ENCODE measurements at places on chromosomes 12 and 14.

- DNase-seq: no peak
These were observed 54.6 kb downstream of the CDC42BPB start for GRCh38 chr14:103002578-103003350.

- no peak for DNase-seq
These were observed at the start of gene CMTM5 for GRCh38 chr14:23376482-23377197. CMTM5 (plus strand) TSS chr14:23377046; CDS start chr14:23377252, 206 bp downstream.

- peak; percentile 79 for DNase-seq
These were observed 163.6 kb upstream of the PLEKHG7 start for GRCh38 chr12:92539110-92539749.

DNA sequence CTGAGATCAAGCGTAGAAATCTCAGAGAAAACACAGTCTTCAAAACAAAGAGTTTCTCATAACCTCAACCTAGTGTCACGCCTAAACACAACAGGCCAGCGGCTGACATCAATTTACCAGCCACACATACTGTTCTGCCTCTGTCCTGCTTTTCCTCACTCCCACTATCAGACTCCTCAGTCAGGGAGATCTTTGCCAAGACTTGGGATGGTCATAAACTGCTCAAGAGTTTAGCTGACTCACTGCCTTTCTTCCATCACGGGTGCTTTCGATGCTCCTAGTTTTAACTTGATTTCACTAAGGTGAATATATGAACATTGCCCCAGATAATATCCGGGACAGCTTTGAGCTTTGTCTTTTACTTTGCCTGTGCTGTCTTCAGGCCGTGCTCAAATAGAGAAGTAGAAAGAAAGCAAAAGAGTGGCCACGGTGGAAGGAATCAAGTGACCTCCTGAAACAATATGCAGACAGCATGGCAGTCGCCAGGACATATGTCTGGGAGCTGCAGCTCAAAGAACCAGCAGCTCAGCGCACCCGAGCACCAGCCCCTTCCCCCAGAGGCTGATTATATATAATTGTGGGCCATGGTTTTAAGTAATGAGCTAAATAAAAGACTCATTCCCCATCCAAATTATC lies 12.1 kb downstream of the MDM1 start:
- peak; percentile 69 for DNase-seq

- DNase-seq: no peak
These were observed 196.2 kb downstream of the CACNA1C start for GRCh38 chr12:2248901-2249381.

- DNase-seq: no peak
These were observed 50.6 kb downstream of the LRCOL1 start for GRCh38 chr12:132559652-132560363.

GRCh38 chr14:76644855-76645518 lies 116.3 kb upstream of the VASH1 start:
- DNase-seq: peak; percentile 4

GRCh38 chr12:117724543-117724942 lies 244.2 kb downstream of the KSR2 start:
- no peak for DNase-seq

DNA sequence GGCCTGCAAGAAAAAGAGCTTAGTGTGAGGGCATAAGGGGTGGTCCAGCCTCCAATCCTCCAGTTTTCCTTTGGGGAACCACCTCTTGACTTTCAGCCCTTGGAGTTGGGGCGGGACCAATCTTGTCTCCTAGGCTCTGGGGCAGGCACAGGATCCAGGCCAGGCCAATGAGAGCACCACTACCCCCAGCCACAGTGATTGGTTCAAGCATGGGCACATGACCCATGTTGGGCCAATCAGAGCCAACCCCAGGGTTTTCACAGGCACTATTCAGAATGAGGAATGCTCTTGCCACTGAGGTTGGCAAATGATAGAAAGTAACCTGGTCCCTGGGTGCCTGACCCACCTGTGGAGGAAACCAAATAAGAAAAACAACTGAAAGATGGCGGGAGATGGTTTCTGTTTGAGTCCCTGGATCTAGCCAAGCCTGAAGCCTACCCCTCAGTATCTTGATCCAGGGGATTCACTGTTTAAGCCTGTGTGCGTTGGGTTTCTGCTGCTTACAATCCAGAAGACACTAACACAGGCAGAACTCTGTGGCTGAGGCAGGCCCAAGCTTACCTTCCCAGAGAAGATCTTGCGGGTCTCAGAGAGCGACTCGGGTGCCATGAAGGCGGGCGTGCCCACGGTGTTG lies 42.9 kb downstream of the P2RX4 start:
- no peak for DNase-seq

GRCh38 chr12:52369211-52369610 lies 1.9 kb upstream of the KRT85 start:
- DNase-seq: no peak

- DNase-seq: peak; percentile 24
These were observed 244.9 kb upstream of the DIO2 start for GRCh38 chr14:80456209-80456608.

DNA sequence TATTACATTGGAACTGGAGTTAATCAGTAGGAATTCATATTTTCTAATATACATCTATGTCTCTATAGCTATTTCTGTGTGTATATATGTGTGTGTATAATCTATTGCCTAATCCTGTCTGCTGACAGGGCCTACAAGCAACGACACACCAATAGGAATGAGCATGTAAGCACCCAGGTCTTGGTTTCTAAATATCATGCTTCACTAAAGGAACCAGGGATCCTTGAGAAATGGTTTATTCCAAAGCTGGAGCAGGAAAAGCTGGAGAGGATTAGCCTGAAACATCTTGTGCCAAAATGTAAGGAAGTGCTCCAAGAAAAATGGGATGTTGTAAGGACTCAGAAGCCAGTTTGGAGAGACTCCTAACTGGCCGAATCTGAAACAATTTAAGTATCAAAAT lies 29.3 kb upstream of the LGALS3 start:
- peak; percentile 34 for DNase-seq

DNA sequence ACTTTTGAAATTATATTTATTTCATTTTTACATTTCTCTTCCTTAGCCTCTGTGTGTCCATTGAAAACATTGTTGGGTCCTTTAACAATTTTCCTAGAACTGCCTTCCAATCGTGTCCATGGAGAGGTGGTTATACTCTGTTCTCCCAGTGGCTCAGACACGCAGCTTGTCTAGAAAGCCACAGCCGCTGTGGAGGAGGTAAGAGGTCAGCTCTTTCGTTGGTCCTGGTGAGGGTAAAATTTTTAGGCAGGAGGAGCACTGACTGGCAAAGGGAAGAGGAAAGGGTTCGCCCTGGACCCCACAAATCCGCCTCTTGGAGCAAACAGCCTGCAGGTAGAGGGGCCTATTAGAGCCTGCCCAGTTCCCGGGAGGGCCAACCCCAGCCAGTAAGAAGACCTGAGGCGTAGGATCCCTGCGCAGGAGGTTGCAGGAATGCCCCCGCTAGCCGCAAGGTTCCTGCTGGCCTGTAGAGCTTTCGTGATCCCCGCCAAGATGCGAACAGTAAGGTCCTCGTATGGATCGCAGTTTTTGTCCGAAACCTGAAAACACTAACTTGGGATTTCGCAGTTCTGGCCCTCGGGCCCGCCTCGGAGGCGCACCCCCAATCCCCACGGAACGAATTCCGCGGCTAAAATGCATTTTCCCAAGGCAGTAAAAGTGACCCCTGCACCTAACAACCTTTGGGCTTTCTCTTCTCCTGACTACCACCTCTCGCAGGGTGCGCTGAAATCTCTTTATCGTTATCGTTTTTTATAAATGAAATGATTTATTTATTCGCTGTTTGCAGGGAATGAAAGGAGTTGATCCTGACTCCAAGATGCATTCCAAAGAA lies 7.5 kb upstream of the PAX9 start:
- DNase-seq: no peak

DNA sequence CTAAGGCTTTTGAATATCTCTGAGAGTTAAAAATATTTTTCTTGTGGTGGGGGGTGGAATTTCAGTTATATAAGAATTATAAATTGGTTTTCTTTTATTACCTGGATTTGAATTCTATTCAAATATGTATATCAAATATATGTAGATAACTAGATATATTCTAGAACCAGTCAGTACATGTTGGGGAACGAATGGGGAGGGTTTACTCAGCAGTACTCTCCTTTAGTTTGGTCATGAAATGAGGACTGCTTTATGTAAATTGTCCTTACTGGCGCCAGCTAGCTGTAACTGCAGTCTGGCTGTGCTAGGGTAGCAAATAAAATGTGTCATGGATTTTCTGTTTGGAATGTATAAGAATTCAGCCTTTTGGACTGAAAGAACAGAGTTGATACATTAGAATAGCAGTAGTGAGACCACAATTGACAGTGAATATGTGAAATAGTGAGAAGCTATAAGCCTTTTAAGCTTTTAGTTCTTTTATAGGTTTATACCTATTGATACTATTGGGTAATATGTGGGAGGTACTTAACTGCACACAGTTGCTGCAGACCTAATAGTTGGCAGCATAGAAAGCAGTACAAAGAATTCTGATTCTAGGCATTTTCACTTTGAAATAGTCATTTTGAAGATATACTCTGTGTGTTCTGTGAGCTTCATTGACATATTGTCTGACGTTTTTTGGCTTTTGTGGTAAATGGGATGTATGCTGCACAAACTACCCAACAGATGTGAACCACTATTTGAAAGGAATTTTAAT lies 29.0 kb downstream of the ATF7IP start:
- peak; percentile 56 for DNase-seq

DNA sequence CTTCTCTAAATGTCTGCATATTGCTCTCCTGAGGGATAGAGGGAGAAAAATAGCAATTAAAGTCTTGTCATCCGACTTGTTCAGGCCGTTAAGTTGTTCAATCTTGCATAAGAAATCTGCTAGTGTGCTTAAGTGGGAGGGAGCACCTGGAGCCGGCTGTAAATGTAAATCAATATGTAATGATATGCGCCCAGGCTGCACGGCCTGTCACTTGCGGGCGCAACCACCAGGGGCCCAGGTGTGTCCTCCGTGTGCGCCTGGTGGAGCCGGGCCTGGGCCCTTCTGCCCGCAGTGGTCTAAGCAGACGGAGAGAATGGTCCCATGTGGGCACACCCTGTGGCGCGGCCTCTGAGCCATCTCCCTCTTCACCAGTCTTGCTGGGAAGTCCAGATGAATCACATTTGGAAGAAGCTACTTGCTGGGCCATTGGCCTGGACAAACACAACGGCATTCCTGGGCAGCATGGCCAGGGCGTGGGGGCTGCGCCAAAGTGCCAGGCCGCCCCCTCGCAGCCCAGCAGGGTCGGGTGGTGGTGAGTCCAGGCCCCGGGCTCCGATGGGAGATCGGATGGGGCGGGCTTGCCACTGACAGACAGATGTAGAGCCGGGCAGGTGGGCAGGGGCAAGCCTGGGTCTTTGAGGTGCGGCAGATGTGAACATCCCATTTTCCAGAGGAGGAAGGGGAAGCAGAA lies 193.3 kb upstream of the C14orf180 start:
- no peak for DNase-seq

- DNase-seq: no peak
These were observed 12.3 kb upstream of the RTRAF start for GRCh38 chr14:51977075-51977474.

DNA sequence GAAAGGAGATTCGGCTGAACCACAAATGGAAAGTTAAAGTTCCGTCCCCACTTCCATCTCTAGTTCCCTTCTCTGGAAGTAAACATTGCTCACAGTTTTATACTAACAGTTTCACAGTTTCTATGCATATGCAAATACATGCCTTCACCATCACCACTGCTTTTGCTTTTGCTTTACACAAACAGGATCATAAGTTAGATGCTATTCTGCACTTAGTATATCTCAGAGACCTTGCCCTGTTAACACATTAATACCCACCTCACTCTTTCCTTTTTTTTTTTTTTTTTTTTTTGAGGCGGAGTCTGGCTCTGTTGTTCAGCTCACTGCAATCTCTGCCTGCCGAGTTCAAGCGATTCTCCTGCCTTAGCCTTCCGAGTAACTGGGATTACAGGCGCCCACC lies 890 bp downstream of the TEP1 start:
- DNase-seq: no peak

GRCh38 chr14:105465209-105466031 lies 9.2 kb upstream of the CRIP2 start:
- no peak for DNase-seq

- DNase-seq: no peak
These were observed 9.6 kb upstream of the ENDOU start for GRCh38 chr12:47734725-47735480.

DNA sequence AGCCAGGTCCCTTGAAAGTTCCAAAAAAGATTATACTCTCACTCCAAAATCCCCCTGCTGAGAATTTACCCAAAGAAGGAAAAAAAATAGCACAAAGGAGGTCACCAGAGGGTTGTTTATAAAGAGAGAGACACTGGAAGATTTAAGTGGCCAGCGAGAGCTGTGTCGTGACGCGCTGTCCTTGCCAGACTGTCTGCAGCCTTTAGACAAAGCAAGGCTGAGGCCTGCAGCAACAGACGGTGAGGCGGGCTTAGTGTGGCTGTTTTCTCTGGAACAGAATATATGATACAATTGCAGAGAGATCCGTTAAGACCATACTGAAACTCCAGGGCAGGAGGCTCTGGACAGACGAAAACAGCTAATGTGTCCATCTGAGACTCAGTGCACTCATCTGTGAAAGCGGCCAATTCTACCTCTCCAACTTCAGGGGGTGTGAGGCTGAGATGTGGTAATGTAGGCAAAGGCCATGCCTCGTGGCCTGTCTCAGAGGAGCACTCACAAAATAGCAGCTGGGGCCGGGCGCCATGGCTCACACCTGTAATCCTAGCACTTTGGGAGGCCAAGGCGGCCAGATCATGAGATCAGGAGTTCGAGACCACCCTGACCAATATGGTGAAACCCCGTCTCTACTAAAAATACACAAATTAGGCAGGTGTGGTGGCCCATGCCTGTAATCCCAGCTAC lies 36.2 kb downstream of the ANAPC7 start:
- DNase-seq: no peak

DNA sequence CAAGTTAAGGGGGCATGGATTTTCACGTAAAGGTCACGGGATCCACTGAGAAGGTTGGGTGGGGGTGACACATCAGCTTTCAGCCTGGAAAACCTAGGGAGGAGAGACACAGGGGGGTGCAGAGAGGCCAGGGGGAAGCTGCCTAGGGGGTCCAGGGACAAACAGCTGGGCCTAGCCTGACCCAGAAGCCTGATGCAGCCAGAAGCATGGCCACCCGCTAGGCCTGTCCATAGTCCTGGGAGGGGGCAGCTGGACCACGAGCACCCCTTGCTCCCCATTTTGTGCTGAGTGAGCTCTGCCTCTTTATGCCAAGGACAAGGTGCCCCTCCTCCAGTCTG lies 322.7 kb upstream of the RTL1 start:
- DNase-seq: no peak

GRCh38 chr14:63241096-63241495 lies 36.9 kb downstream of the RHOJ start:
- DNase-seq: no peak

- no peak for DNase-seq
These were observed 160.0 kb downstream of the CALM1 start for GRCh38 chr14:90556666-90557450.

GRCh38 chr12:127162902-127163301 lies 1104.1 kb upstream of the TMEM132C start:
- peak; percentile 77 for DNase-seq

All from skeletal muscle cell (primary cell).